ENCODE measurements at places on chromosomes 11 and 22. TPM values are rescaled to one million over a fixed set of nuclear protein-coding genes. Genes with fewer than 3 reads are reported as not detected.

GRCh38 chr11:65658174-65659021 lies 4.3 kb downstream of the RELA start:
- DNase-seq, result no peak

DNA sequence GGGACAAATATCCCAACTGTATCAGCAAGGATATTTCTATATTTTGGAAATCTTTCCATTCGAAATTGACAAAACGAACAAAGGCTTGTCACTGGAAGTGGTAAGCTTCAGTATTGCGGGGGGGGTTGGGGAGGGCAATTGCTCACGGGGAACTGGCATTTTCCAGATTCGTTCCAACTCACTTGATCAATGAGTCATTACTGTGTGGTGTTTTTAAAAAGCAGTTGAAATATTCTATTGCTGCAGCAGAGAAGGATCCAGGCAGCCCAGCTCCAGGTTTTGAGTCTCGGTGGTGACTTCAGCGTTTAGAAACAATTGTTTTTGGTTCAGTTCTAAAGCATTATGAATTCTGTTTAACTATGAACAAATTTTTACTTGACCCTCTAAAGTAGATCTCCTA lies 33.8 kb upstream of the FBLN1 start:
- no peak for DNase-seq

GRCh38 chr22:24736526-24737053 lies 37.9 kb downstream of the PIWIL3 start:
- no peak for DNase-seq

GRCh38 chr11:119589001-119589400 lies 140.0 kb downstream of the NECTIN1 start:
- DNase-seq, result no peak

Gene SEC14L2
- 16.3 TPM for total RNA-seq

Gene HOATZ
- total RNA-seq, result not detected

Gene DEUP1
- not detected for total RNA-seq
